ENCODE measurements at places on chromosomes 11 and 22.

- no peak for DNase-seq
These were observed 63.5 kb downstream of the CRYBB2 start for GRCh38 chr22:25282671-25283561.

- no peak for DNase-seq
These were observed 2.7 kb upstream of the RCE1 start for GRCh38 chr11:66840317-66841091.

GRCh38 chr11:120235024-120235628 lies 4.8 kb upstream of the POU2F3 start:
- DNase-seq: no peak

- no peak for DNase-seq
These were observed 8.8 kb downstream of the SLC35F2 start for GRCh38 chr11:107849790-107850189.

DNA sequence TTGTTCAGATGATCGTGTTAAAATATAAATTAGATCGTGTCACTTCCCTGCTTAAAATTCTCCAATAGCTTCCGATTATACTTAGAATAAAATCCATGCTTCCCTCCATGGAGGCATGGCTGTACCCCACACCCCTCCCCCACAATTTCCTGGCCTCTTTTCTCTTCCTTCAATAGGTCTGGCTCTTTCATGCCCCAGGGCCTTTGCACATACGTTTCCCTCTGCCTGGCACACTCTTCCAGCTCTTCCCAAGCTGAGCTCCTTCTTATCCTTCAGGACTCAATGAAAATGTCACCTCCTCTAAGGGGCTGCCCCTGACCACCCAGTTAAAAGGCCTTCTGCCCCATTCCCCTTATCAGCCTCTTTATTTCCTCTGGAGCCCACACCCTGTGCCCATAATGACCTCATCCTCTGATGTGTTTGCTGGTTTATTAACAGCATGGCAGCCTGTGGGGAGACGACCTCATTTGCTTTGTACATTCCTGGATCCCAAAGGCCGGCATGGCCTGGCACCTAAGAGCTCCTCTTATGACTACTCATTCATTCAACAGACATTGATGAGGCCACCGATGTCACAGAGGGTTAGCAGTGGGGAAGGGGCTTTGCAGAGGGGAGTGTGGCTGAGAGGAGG lies 9.0 kb upstream of the FLRT1 start:
- no peak for DNase-seq

GRCh38 chr11:111011275-111011594 lies 234.3 kb upstream of the POU2AF2 start:
- no peak for DNase-seq

GRCh38 chr11:131581046-131581445 lies 210.6 kb downstream of the NTM start:
- DNase-seq: no peak

GRCh38 chr11:81987829-81988472 lies 745.7 kb downstream of the FAM181B start:
- peak; percentile 6 for DNase-seq

DNA sequence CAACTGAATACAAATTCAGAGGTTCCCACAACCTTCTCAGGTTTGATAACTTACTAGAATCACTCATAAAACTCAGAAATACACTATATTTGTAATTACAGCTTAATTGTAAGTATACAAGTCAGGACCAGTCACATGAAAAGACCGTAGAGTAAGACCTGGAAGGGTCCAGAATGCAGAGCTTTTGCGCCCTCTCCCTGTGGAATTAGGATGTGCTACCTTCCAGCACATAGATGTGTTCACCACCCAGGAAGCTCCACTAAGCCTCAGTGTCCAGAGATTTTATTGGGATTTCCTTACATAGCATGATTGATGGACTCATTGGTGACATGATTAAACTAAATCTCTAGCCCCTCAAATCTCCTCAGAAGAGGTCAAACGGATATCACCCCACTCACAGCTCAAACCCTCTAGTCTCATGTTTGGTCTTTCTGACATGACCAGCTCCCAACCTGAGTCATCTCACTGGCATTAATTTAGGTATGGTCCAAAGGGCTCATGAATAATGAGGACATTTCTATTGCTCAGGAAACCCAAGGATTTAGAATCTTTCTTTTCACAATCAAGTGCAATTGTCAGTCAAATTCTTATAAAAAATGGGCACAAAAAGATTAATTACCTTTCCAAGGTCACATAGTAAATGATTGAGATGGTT lies 77.2 kb upstream of the UBASH3B start:
- DNase-seq: no peak

- no peak for DNase-seq
These were observed 4.4 kb upstream of the C11orf16 start for GRCh38 chr11:8937159-8937558.

GRCh38 chr11:41978945-41979344 lies 519.5 kb upstream of the LRRC4C start:
- no peak for DNase-seq

DNA sequence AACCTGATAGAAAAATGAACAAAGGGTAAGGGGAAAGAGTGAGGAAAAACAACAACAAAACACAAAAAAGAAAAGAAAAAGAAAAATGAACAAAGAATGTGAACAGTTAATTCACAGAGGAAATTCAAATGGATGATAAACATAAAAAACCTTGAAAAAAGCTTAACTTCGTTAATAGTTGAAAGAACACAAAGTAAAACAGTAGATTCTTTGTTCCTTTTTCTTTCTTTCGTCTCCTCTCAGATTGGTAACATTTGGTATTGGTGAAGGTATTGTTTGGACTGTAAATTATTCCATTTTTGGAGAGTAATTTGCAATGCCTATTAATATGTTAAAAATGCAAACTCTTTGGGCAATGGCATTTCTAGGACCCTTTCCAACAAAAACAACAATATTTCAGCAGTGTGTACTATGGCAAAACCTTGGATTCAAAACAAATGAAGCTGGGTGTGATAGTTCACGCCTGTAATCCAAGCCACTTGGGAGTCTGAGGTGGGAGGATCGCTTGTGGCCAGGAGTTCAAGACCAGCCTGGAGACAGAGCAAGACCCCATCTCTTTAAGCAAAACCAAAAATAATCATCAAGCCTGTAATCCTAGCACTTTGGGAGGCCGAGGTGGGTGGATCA lies 3.3 kb upstream of the BACE1 start:
- no peak for DNase-seq

GRCh38 chr11:16160146-16160545 lies 196.2 kb downstream of the SOX6 start:
- no peak for DNase-seq

DNA sequence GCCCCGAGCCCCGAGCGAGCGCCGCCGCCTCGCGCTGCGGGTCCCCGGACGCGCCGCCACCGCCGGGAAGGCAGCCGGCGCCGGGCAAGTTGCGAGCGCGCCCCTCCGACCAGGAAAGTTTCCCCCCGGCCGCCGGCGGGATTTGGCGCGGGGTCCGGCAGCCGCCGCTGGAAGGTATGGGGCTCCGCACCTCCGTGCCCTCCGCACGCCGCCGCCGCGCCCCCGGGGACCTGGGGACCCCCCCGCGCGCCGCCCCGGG lies 281 bp downstream of the TSPAN18 start:
- no peak for DNase-seq

DNA sequence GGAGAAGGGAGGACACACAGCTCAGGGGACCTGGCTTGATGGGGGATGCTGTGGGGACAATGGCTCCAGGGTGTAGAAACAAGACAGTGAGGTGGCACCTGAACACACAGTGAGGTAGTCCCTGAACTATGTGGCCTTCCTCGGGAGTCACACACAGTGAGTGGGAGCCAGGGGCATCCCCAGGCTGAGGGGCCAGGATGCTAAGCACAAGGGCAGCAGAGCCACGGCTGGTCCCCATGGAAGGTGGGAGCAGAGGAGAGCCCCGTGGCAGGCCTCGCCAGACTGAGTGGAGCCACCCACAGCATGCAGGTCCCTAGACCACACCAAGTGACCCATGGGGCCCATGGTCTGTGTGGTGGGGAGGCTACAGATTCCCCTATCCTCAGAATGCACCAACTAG lies 26.0 kb upstream of the ABCC8 start:
- DNase-seq: no peak

DNA sequence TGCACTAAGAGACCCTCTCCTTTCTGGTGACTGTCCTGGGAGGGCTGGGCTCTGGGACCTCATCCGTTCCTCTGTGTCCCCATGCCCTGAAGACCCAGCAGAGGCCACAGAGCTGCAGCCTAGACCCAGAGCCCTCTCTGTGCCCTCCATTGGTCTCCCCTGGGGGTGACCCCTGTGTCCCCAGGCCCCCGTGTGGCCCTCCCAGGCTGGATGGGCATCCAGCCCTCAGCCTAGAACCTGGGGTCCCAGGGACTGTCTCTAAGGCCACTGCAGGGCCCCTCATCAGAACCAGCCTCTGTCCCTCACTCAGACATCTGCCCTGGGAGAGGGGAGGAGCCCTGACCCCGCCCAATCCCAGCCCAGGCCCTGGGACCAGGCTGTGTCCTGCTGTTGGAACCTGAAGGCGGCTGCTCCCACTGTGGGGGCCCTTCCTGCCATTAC lies 5.7 kb downstream of the IGLL1 start:
- DNase-seq: no peak

DNA sequence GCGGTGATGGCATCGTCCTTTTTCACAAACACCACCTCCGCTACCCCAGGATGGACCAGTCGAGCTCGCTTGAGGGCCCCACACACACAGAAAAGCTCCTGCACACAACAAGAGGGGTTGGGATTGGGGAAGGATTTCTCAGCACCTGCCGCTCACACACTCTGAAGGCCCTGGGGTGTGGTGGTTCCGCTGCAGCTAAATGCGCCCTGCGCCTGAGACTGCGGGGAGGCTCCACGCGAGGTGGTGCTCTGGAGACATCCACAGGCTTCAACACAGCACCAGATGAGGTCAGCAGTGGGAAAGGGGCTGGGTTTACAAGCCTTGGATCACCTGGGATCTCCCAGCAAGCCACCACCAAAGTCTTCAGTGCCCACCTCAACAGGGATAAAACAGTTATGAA lies 22.7 kb downstream of the POLDIP3 start:
- no peak for DNase-seq

GRCh38 chr11:93655581-93656255 lies 5.8 kb upstream of the CEP295 start:
- no peak for DNase-seq

DNA sequence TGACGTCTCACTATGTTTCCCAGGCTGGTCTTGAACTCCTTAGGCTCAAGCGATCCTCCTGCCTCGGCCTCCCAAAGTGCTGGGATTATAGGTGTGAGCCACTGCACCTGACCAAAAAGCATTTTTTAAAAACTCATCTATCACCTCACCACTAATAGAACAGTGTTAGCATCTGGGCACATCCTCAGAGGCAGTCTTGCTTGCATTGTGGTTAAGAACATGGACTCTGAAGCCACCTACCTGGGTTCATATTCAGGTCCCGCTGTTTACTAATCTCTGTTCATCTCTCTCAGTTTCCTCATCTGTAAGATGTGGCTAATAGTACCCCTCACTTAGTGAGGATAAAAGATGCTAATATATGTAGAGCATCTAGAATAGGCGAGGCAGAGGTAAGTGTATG lies 90.6 kb downstream of the PACS1 start:
- DNase-seq: no peak

DNA sequence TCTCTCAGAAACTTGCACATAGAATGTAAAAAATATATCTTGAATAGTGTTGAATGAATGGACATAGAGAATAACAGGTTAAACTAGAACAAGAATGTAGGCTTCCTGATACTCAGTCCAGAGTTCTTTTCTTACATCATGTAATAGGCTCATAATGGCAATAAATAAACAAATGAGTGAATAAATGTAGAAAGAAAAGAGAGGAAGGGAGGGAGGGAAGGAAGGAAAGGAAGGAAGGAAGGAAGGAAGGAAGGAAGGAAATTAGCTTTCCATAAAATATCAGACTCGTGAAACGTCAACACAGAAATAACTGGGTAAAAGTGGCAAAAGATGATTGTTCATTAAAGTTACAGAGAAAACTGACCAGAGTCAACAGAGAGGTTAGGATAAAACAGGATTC lies 2001.0 kb downstream of the LRRC4C start:
- DNase-seq: no peak

DNA sequence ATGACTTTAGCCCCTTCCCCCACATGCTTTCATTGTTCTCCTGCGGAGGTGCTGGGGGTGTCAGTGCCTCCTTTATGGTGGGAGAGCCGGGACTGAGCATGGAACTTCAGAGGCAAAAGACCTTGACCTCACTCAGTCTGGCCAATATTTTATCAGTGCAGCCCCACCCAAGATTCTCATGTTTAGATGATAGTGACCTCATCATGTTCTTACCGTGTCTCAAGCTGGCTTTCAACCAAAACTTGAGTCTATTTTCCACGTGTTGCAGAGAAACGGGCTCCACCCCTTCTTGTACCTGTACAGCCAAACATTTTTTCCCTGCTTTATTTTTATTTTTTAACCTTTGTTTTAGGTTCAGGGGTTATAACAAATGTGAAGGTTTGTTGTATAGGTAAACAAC lies 47.7 kb upstream of the NECTIN1 start:
- no peak for DNase-seq

DNA sequence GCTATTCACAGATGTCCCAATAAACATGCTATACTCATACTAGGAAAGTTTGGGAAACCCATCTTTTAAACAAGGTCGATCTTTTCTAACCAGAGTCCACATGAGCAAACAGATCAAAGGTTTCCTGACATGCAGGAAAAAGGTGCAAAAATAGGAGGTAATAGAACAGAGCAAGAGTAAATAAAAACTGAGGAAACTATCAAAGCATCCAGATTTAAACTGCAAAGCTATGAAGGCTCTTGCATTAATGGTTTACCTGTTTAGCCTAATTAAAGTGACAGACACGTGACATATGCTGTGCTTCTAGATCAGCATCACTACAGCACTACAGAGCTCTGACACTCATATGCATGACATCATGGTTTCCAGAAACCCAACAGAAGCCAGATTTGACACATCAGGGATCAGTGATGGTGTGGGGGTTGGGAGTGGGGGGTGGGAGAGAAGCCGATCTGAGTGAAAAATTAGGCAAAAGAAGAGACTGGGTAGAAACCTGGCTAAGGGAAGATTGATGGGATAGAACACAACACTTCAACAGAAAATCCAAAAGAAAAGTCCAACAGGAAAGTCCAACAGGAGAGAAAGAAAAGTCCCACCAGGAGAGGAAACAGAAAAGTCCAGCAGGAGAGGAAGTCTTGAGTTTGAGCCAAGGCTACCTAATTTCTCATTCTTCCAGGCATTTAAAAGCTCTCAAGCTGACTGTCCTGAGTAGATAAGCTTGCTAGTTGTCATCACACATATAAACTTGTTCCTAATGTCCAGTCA lies 262.3 kb downstream of the SOX6 start:
- DNase-seq: no peak

- DNase-seq: no peak
These were observed 203.7 kb downstream of the NELL1 start for GRCh38 chr11:20873054-20873453.

GRCh38 chr11:132941761-132942160 lies 590.5 kb downstream of the OPCML start:
- no peak for DNase-seq

DNA sequence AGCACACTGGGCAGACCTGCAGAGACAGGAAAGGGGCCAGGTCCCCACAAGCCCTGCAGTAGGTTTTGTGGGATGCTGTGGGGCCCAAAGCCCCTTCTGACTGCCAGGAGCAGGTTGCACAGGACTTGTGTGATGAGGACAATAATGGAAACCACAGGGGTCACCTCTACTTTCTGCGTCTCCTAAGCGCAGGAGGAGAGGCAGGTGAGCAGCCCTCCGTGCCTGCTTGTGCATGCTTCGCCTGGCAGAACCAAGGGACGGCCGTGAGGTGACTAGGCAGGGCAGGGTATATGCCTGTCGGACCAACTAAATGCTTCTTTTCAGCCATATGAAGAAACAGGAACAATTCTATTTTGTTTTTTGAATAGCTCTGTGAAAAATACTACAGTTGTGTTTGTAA lies 77.9 kb upstream of the PITPNB start:
- no peak for DNase-seq

Data from skeletal muscle cell (primary cell).